Sigmoid colon (tissue), 7 donors: ENCODE measurements at places on chromosomes 2 and 18. TPM values are rescaled to one million over a fixed set of nuclear protein-coding genes. Genes with fewer than 3 reads are reported as not detected.

DNA sequence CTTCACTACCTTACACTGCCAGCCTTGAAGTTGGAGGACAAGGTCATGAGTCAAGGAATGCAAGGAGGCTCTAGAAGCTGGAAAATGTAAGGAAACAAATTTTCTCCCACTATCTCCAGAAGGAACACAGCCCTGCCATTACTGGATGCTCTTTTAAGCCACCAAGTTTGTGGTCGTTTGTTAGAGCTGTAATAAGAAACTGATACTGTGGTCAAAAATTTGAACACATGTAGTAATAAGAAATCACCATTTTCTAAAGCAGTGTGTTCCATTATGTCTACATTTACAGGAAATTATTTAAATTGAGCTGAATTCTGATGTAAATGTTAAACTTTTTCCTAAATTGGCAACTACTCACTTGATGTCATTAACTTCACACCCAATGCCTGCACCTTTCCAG, 729.0 kb downstream of the KCNJ3 start:
- no peak for DNase-seq

GRCh38 chr2:43854671-43855070, 15.9 kb downstream of the ABCG8 start:
- no peak for DNase-seq

DNA sequence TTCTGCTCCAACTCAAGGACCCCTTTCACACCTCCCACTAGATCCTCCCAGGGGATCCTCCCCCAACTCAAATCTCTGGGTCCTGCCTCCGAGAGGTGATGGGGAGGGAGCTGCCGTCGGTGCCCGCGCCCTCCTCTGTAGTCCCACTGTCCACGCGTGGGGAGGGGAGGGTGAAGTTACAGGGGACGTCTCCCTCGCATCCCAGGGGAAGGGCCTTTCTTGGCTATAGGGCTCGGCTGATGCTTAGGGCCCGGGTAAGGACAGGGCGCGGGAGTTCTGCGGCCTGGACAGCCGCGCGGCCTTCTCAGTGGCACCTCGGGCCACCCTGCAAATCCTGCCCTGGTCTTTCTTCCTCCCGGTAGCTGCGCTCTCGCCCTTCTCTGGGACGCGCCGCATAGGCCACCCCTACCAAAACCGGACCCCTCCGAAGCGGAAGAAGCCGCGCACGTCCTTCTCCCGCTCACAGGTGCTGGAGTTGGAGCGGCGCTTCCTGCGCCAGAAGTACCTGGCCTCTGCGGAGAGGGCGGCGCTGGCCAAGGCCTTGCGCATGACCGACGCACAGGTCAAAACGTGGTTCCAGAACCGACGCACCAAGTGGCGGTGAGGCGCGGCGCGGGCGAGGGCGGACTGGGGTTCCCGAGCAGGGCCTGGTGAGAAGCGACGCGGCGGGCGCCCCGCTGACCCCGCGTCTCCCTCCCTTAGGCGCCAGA, 1.2 kb downstream of the TLX2 start:
- peak; percentile 56 for DNase-seq

- DNase-seq = no peak
These were observed 3.4 kb downstream of the MAP4K3 start for GRCh38 chr2:39433586-39434195.

DNA sequence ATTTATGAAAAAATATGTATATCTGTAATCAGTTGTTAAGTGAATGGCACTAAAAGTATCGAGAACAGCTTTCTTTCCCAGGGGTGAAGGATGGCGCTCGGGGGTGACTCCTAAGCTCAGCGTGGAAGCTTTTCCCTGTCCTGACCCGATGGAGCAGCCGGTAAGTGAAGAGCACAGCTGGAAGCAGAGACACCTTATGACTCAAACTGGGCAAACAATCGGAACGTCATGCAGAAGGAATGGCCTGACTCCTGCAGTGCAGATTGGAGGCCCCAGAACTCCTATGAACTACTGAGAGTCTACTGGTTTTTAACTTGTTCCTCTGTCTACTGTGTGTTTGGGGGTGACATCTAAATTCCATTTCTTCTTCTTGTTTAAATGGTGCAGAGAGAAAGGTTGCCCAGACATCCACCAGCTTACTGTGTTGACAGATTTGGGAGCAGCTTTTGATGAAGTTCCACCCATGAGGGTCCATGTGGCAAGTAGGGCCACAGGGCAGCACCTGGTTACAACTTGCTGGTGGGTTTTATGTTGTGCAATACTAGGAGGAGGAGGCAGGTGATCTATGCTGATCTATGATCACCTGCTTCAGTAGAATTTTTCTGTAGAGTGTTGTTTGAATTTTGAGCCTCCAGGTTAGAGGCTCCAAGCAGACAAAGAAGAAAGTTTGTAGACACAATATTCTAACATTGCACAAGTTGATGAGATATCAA, 52.8 kb upstream of the TMEM182 start:
- DNase-seq = no peak

- DNase-seq = no peak
These were observed 55.6 kb downstream of the CCDC85A start for GRCh38 chr2:56239437-56239836.

DNA sequence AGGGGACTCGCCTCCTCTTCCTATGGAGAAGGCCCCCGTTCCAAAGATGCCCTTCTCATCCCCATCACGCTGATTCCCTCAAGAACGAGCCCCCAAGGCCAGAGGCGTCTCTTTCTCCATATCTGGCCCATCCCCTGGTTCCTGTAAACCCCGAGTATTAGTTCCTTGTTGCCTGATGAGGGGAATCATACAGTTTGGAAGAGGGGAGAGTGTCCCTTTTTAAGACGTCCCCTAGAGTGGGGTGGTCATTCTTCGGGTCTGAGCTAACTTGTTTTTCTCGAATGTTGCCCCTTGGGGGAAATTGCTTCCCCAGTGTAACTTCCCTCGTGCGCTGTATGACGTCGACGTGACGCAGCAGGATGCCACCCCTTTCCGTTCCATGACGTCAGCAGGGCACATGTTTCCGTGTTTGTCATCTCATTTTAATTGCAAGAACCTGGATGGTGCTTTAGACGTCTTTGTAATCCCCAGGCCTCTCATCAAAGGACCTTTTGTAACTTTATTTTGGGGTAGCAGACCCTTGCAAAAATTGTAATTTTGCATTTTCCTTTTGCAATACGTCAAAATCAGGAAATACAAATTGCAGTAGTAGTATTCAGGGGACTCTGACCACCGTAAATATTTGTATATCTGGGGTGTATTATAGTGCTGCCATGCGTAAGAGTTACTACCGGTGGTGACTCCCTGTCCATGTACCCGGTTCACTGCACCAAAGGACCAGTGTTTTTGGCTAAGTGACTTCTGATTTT, 569 bp downstream of the BABAM2 start:
- DNase-seq = peak; percentile 95

DNA sequence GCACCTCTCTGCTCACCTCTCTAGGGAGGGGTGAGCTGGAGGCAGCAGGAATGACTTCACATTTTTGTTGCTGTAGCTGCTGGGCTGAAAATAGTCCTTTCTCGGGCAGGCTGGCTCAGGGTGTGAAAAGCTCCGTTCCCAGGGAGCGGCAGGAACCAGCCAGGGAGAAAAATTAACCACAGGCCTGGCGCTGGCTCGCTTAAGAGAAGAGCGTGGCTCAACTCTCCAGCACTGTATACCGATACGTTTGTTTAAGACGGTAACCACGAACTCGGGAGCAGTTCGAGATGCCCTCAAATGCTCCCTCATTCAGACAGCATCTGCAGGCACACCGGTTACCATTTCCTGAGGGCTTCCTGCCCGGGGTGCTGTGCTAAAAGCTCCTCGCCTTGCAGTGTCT, 129.6 kb downstream of the CELF4 start:
- DNase-seq = no peak

DNA sequence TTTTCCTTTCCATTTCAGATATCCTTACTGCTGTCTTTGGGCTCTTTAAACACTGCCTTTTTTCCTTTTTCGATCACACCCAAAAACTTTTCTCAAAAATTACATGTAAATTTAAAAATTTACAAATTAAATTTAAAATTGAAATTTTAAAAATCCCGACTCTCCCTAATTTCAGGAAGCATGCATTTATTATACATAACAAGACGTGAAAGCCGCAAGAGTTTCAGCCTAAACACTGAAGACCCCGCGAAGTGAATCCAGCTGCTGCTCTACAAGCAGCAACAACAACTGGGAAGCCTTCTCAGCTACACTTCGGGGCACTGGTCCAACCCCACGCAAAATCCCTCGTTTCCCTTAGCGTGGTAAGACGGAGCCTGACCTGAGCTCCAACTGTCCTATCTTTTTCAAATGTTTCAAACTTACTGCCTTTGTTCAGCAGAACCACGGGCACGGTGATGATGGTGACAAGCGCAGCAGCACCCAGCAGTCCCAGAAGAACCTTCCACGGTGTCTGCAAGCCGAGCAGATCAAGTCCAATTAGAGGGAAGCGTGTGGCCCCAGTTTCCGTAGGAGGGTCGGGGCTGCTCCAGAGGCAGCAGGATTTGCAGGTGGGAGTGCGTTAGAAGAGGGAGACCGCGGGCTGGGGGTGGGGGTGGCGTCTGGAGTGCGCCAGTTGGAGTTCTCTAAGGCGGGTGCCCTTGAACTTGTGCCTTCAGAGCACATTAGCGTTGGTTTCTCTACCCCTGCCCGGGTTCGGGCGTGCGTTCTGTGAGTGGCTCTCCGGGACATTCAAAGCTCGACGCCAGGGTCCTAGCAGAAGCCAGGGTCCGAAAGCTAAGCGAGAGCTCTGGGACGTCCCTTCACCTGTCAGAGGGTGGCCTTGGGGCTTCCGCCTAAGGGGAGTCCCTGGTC, 783 bp downstream of the DPP4 start:
- DNase-seq = peak; percentile 66

- no peak for DNase-seq
These were observed 261.7 kb upstream of the FIGN start for GRCh38 chr2:163997466-163997865.

- no peak for DNase-seq
These were observed 13.2 kb upstream of the HES6 start for GRCh38 chr2:238252766-238253630.

DNA sequence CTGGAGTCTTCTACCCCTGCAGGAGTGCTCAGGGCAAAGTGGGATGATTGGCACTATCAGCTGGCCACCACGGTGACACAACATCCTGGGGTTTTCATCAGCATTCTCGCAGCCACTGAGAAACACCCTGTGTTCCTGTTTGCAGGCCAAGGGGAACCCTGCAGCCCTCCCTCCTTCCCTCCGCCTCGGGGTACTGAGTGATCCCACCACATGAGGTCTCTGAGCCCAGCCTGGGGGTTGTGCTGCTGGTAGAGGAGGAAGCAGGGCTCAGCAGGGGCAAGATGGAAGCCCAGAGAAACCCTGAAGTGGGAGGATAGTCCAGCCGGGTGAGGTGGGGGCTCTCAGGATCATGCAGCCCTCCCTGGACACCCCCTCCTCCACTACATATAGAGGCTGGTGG, at the start of gene OXER1:
TSS of gene OXER1 (minus strand) at position 40 of the 400 bp plus-strand sequence. CDS start 73 bp downstream, outside the sequence.
- peak; percentile 60 for DNase-seq

- no peak for DNase-seq
These were observed 838.7 kb downstream of the RNF144A start for GRCh38 chr2:7755879-7756278.

- DNase-seq = no peak
These were observed 137.6 kb downstream of the WDSUB1 start for GRCh38 chr2:159148901-159149300.

DNA sequence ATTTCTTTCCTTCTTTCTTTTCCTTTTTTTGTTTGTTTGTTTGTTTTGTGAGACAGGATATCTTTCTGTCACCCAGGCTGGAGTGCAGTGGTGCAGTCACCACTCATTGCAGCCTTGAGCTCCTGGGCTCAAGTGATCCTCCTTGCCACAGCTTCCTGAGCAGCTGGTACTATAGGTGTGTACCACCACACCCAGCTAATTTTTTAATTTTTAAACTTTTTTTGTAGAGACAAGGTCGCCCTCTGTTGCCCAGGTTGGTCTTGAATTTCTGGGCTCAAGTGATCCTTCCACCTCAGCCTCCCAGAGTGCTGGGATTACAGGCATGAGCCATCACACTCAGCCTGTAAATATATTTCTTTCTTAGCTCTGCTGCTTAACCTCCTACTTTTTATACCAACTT, 83.4 kb upstream of the CYP20A1 start:
- no peak for DNase-seq

GRCh38 chr2:130374587-130375290, 18.9 kb downstream of the PTPN18 start:
- peak; percentile 56 for DNase-seq

GRCh38 chr2:177397481-177398289, 5.1 kb downstream of the AGPS start:
- DNase-seq = peak; percentile 73

- DNase-seq = no peak
These were observed 424.3 kb downstream of the DCC start for GRCh38 chr18:52764316-52764715.

DNA sequence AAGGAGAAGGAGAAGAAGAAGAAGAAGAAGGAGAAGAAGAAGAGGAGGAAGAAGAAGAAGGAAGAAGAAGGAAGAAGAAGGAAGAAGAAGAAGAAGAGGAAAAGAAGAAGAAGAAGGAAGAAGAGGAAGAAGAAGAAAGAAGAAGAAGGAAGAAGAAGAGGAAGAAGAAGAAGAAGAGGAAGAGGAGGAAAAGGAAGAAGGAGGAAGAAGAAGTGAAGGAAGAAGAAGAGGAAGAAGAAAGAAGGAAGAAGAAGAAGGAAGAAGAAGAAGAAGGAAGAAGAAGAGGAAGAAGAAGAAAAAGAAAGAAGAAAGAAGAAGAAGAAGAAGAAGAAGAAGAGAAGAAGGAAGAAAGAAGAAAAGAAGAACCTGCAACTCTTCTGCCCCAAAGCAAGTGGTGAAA, 942.0 kb downstream of the DPP10 start:
- no peak for DNase-seq

GRCh38 chr2:102193074-102193473, 6.3 kb downstream of the IL1RL2 start:
- no peak for DNase-seq

DNA sequence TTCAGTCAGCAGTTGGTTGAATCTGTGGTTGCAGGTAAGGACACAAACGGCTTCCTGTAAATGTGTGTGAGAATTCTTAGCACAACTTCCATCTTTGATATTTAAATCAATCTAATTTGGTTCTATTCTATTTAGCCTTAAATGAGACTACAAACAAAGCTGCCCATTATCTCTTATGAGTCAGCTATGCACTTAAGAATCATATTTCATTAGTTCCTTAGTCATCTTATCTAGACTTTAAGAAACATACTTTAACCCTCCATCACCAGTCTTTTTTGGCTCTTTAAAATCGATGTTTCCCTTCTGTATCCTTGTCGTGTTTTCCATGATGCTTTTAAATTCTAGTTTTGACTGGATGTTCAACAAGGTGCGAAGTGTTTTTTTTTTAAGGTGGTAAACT, 114.4 kb upstream of the TMEM200C start:
- DNase-seq = no peak

Gene FAM117B
- 4.6 TPM for polyA plus RNA-seq

Gene IER3IP1
- polyA plus RNA-seq = 14.3 TPM

Gene TRIM54
- polyA plus RNA-seq = not detected

Gene CCT7
- polyA plus RNA-seq = 148 TPM

Gene TP53I3
- 74.5 TPM for polyA plus RNA-seq

Gene RBM45
- 7.2 TPM for polyA plus RNA-seq

Gene ITPRIPL1
- not detected for polyA plus RNA-seq

Gene CD8B2
- under 0.01 TPM for polyA plus RNA-seq

Gene BCL11A
- 14.5 TPM for polyA plus RNA-seq

Gene CD8A
- polyA plus RNA-seq = 15.5 TPM

Gene MRPL30
- 21.0 TPM for polyA plus RNA-seq

Gene FSHR
- polyA plus RNA-seq = not detected

Gene RFTN2
- polyA plus RNA-seq = 0.92 TPM

Gene TMEM200C
- polyA plus RNA-seq = not detected

Gene SMYD1
- polyA plus RNA-seq = not detected

Gene DCTN1
- 69.4 TPM for polyA plus RNA-seq

Gene GREB1
- 0.28 TPM for polyA plus RNA-seq
